Stimulated activated CD4-positive, alpha-beta T cell treated with anti-CD3 and anti-CD28 coated beads, Interleukin-4, amount 100 ng/mL, for 48 hours (primary cell): ENCODE measurements at places on chromosomes 3 and 15.

- no peak for DNase-seq
Observed at GRCh38 chr3:124243177-124243859, 251.4 kb upstream of the ROPN1 start.

- DNase-seq = no peak
Observed at GRCh38 chr15:23869396-23869795, 182.3 kb upstream of the NDN start.

DNA sequence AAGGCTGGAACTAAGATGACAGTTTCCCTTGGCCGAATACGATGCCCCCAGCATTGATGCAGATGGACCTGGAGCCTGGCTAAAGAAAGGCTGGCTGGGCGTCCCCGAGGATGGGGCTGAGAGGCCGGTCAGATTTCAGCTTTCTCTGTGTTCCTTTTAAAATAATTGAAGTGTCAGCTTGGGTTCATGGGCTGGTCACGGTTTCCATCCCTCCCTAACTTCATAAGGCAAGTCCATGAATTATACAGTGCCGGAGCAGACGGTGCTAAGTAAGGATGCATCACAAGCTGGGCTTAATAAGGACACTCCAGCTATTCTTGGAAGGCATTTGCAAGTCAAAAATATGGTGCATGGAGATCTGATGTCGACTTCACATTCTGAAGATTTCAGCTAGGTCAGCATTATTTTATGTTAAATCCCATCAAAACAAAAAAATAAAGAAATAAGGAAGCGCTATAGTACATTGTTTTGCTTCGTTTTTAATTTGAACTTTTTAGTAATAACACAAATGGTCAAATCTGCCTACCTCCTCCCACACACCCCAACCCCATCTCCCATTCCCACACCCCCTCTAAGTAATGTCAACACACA is 220.8 kb downstream of the RPLP1 start:
- no peak for DNase-seq

DNA sequence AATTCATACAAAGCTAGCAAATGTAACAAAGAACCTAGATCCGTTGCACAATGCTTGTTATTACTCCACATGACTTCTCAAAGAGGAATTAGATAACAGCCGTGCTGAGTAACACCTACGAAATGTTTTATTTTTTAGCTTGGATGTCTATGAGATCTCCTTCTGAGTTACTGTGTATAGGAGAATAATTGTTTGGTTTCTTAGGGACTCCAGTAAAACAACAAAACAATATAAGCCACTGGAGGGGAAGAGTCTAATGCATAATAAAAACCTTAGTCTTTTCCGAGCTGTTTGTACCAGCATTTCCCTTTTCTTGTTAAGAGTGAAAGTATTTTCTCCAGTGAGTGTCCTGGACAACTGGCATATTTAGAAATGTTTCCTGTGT is 15.6 kb downstream of the SNAP23 start:
- no peak for DNase-seq

DNA sequence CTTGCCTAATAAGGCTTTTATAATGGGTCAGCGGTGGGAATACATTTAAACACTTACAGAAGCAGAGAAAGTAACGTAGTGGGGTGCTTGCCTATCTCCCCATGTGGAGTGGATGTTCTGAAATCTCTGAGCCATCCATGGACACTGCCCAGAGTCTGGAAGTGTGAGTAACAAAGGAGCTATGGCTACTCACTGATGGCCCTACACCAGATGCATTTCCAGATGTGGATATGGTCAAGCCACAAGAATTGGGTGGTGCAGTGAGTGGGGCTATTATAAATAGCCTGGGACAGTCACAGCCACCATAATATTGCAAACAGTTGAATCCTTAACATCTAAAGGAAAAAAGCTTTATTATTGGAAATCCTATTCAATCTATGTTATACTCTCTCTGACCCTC is 96.6 kb downstream of the CGNL1 start:
- DNase-seq = no peak

DNA sequence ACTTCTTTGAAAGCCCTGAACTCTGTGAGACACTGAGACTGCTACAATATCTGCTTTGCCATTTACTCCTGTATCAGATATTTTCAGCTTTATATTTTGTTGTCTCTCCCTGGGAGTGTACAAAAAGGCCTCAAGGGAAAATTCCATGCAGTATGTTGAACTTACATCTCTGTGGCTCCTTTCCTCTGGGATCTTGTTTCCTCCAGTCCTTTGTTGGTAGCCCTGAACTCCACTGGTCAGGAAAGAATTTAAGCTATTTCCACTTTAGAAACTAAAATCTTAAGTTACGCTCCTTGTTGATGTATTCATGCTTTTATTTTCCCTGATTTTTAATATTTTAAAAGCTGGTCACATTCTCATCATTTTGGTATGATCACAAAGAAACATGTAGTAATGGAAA is 277.9 kb downstream of the FHIT start:
- DNase-seq = no peak

- DNase-seq = no peak
Observed at GRCh38 chr3:172844428-172844827, 93.9 kb downstream of the ECT2 start.

DNA sequence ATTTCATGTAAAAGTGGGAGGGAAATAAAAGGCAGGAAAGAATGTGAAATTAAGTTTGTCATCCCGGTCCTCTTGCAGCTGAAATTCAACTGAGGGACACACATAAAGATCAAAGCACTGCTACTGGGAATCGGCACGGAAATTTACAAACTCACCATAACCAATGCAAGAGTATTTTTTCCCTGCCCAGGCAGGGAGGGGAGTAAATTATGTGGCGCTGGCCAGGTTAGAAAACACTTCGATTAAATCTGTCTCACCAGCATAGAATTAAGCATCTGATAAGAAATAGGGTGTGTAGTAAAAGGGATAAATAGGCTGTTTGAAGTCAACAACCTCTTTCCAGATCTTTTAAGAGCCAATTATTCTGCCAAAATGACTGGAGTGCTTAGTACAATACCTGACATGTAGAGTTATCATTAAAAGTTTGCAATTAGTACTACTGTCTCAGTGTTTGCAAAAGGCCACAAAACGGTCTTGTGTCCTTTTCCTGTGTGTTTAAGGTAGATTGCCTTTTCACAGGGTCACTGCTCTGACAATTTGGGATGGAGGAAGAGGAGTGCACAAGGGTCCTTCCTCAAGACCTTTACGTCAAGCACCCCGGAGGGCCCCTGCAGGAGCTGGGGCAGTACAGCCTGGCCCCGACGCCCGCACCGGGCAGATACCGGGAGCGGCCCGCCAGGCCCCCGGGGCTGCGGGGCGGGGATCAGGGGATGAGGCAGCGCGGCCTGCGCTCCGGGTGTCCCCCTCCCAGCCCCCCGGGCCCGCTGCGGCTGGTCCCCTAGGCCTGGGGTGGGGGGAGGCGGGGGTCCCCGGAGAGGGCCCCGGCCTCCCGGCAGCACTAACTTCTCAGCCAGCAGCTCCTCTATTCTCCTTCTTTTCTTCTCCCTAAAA is 651 bp downstream of the UBA3 start:
- DNase-seq = no peak

GRCh38 chr15:69482686-69483256 is 30.2 kb downstream of the RPLP1 start:
- no peak for DNase-seq
